Keratinocyte (primary cell): ENCODE measurements at places on chromosomes 2 and 18.

- DNase-seq, result no peak
Observed at GRCh38 chr2:191318037-191318728, 73.0 kb downstream of the MYO1B start.

- peak; percentile 62 for DNase-seq
Observed at GRCh38 chr2:37786854-37787253, 115.4 kb upstream of the CDC42EP3 start.

- no peak for DNase-seq
Observed at GRCh38 chr2:156087875-156088274, 244.6 kb downstream of the NR4A2 start.

DNA sequence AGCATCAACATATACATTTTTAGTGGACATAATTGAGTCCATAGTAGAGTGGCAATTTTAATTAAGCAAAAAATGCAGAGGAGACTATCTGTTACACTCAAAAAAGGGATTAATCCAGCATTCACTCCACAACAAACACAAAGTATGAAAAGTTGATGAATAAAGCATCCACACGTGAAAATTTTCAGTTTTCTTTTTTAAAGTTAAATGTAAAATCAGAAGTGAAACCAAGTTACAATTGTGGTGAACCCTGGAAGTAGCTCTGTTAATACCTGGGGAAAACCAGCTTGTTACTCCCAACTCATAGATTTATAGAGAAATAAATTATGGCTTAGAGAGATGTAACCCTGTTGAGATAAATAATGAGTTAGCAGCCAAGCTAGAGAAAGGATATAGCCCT lies 807.8 kb downstream of the TRIB2 start:
- no peak for DNase-seq

DNA sequence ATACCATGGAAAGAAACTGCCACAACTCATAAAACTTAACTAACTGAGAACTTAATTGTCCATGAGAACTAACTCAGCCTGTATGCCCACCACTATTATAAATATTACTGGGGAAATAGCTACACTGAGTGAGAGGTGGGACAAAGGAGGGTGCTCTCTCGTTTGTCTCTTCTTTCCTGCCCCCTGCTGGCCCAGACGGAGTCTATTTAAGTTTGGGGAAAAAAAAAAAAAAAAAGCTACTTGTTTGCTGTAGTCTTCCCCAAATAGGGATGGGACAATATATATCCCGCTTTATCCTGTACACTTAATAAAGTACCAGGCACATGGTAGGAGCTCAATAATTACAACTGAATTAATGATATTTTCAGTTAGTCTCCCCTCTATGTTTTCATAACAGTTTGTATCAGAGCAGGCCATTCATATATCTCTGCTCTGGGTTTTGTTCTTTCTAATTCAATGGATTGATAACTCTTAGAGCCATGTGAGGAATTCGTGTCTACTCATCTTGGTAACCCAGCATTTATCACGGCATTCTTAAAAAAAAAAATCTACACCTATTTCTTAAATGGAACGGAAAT lies 647.6 kb upstream of the PKDCC start:
- no peak for DNase-seq

DNA sequence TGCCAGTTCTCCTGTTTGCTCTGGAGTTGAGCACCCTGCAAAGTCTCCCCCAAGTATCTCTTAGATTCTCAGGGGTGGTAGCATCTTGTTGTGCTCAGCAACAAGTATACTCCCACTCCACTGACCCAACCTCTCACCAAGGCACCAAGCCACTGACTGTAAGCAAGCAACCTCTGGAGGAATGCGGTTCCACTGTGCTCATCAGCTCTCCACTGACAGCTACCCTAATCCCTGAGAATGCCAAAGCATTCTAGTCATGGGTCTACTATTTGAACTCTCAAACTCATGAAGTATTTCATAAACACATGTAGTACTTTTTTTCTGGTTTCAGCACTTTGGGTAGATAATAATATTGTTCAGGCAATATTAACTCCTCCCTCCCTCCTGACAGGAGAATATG lies 170.0 kb downstream of the EPHA4 start:
- no peak for DNase-seq

DNA sequence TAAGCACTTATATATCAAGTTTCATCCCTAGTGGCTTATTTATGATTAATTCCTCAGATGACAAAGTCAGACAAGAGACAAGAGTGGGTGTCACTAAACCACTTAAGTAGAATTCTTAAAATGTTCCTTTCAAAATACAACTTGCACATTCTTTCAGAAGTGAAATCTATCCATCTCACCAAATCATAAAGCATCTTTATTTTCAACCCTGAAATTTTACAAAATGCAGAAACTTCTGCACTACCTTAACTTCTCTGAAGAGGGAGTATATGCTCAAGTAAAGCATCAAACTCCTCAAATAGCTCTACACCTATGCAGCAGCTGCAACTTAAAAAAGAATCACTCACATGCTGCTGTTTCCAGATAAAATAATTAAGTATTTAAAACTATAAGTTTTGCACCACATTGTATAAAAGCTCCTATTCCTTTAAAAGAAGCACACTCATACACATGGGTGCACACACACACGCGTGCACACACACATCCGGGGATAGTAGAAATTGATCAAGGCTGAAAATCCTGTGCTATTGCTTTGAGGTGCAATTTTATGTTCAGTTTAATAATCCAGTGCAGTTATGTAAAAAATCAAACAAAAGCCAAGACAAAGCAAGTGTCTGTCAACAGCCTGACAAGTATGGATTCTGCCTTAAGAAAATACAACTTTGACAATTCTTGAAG lies 244.5 kb downstream of the TCF4 start:
- no peak for DNase-seq

GRCh38 chr2:44844651-44845270 lies 96.7 kb upstream of the SIX3 start:
- DNase-seq, result no peak

DNA sequence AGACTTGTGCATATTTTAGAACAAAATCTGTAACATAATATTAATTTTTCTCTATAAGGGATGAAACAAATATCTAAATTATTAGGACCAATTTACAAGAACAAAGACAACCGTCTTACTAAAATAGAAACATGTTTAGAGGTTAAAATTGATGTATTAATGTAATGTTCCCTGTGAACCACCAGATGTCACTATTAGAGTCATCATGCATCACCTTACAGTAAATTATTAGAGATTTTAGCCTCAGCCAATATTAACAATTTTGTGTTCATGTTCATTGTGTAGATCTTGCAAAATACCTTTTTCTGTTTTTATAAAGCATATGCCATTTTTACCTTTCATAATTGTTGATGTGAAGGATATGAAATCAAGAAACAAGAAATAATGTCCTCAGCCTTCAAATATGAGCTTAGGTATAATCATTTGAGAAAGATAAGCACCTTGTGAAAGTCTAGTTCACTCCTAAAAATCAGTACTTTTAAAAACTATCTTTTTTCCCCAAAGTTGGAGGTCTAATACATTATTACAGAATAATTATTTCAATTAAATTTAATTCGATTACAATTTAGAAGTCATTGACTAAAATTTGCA lies 344.3 kb upstream of the KCNH7 start:
- no peak for DNase-seq

DNA sequence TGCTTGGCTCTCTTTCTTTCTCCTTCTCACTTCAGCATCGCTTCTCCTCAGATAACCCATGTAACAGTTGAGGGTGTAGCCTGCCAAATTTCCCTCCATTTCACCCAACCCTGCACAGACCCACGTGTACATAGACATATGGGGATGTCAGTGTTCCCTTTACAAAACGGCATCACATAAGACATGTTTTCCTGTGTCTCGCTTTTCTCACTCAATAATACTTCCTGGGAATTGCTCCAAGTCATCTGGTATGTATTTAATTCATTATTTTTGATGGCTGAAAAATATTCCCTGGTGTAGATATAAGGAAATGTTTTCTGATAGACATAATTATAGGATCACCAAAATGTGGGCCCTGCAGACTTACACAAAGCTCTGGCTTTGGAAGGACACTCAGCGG lies 176.8 kb downstream of the LOXHD1 start:
- DNase-seq, result no peak

DNA sequence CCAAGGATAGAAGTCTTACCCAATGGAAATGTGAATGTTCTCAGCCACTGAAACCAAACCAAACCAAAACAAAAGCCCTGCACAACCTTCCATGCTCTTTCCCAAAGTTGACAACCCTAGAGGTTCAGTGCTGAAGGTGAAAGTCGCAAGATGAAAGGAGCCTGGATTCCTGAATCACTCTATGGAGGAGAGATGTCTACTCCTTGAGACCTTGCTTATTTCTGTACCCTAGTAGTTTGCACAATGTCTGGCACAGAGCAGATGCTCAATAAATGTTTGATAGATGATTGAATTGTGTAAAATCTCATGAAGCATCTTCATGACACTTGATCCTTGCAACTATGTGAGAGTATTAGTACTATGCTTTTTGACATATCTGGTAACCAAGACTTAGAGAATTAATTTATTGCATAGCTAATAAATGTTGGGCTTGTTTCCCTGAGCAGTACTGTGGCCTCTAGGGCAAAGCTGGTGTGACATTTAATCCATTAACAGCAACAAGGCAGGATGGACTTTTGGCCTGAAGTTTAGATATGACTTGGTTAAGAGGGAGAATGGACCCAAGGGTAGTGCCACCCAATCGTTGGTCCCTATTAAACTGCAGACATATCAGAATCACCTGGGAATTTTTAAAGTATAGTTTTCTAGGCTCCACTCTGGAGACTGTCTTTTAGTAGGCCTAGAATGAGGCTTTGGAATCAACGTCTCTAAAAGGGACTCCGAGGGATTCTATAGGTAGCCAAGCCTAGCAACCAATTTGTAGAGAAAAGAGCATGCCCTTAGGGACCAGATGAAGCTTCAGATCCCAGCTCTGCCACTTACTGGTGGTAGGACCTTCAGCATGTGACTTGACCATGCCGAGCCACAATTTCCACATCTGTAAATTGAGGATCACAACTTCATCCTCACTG lies 145.9 kb downstream of the DDX1 start:
- DNase-seq, result no peak

- DNase-seq, result no peak
Observed at GRCh38 chr2:190716176-190716807, 67.4 kb downstream of the NAB1 start.

DNA sequence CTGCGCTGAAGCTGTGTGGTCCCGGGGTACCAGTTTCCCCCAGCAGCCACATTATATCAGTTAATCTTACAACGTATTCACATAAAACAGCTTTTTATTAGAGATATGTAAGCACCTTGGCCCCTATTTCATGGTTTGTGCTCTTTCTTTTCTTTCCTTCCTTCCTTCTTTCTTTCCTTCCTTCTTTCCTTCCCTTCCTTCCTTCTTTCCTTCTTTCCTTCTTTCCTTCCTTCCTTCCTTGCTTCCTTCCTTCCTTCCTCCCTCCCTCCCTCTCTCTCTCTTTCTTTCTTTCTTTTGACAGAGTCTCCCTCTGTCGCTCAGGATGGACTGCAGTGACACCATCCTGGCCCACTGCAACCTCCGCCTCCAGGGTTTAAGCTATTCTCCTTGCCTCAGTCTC lies 3.7 kb upstream of the METAP1D start:
- no peak for DNase-seq

GRCh38 chr18:56199580-56200330 lies 438.6 kb downstream of the TXNL1 start:
- no peak for DNase-seq

DNA sequence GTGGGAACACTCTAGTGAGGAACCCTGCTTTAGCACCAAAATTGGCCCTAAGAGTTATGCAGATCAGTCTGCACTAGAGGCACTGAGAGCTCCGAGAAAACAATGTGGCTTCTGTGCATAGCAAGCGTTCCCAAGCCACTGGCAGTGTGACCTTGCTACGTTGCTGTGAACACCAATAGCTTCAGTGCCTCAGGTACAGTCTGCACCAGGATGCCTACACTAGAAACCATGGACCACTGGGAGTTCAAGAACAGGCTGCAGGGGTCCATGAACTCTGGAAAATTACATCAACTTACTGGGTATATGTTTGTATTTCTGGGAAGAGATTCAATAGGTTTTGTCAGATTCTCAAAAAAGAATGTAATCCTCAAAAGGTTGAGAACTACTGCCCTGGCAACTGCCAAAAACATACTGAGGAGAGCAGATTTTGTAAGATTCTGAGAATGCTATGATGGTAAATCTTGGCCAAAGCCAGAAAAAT lies 18.3 kb upstream of the SP3 start:
- DNase-seq, result no peak

GRCh38 chr18:59300676-59301285 lies 17.7 kb downstream of the CPLX4 start:
- DNase-seq, result no peak

GRCh38 chr2:44479127-44479887 lies 117.6 kb downstream of the CAMKMT start:
- DNase-seq, result peak; percentile 35

DNA sequence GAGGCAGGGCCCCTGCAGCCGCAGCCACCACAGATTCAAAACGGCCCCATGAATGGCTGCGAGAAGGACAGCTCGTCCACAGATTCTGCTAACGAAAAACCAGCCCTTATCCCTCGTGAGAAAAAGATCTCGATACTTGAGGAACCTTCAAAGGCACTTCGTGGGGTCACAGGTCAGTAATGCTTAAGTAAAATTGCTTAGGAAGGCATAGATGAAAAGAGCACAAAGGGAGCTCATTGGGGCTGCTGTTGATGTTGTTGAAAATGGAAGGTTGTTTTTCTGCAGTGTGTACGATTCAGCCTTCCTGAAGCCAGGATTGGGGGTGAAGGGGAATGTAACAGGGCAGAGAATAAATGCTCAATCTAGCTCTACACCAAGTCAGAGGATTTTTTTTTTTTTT lies 90.5 kb downstream of the KCTD18 start:
- DNase-seq, result no peak

DNA sequence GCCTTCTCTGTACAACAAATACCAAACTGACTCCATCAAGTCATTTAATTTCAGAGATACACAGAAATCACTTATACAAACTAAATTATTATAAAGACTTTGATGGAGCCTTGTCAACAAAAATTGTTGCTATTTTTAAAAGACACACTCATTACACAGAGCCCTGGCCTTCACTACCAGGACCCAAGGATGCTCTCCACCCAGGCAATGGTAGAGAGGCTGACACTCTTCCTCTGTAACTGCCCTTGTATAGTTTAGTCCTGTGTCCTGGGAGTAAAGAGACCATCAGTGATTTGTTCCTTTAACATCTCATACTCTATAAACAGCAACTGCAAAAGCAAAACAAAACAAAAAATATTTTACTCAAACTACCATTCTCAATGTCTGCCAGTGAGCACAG lies 173.5 kb downstream of the TCF4 start:
- DNase-seq, result no peak
